ENCODE measurements at places on chromosomes 4 and X. TPM values are rescaled to one million over a fixed set of nuclear protein-coding genes. Genes with fewer than 3 reads are reported as not detected.
A peak's percentile ranks its signal among the peaks of the same experiment; 100 is the strongest.

FATE1 gene
- not detected for total RNA-seq

CT45A1 gene
- not detected for total RNA-seq

TLR1 gene
- total RNA-seq: 51.5 TPM

MAP7D3 gene
- 6.1 TPM for total RNA-seq

- no peak for DNase-seq
- no peak overlapping the region for H3K27ac ChIP-seq
- H3K4me3 ChIP-seq: no peak overlapping the region
- peaks cover 5% of the 10 kb centered on the region for H3K4me1 ChIP-seq
Measured at GRCh38 chrX:129545408-129545807, 5.3 kb downstream of the OCRL start.

GRCh38 chr4:19358015-19358414, 893.7 kb upstream of the SLIT2 start:
- no peak overlapping the region for H3K27ac ChIP-seq
- H3K36me3 ChIP-seq: no peaks in the 10 kb centered on the region
- no peaks in the 10 kb centered on the region for H3K4me1 ChIP-seq
- no peak overlapping the region for H3K4me3 ChIP-seq
- H3K27me3 ChIP-seq: no peaks in the 10 kb centered on the region
- DNase-seq: no peak

DNA sequence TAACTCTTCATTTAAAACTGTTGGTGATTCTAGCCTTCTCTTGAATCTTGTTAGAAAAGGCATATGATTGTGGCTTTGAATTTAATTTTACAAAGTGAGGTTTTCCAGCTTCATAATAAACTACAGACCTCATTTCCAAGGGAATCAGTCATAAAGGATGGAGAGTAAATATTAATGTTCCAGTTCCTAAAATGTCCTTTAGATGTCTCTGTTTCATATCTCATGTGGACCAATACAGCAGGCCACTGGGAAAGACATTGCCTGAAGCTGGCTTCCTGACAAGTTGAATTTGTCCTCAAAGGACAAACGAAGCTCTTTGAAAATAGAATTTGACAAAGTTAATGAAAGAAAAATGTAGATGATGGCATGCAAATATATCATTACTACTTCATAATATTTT, 125.4 kb downstream of the ZNF330 start:
- H3K4me1 ChIP-seq: no peaks in the 10 kb centered on the region
- H3K27ac ChIP-seq: no peak overlapping the region
- DNase-seq: peak; percentile 7
- H3K27me3 ChIP-seq: no peaks in the 10 kb centered on the region
- H3K36me3 ChIP-seq: no peaks in the 10 kb centered on the region

DNA sequence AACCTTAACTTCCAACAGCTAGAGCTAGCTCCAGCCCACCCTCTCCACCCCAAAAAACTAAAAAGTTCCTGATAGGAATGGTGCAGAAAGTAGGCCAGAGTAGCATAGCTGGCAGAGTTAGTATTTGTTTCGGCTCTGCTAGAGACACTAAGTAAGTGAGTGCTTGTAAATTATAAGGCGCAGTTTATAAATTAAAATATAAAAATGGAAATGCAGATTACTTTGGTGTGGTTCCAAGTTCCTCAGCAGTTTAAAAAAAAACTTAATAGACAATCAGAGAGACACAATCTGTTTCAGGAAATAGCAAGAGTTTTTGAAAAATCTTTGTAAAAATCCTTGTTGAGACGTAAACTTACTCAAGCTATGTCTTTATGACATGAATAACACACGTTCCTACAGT, 2.8 kb upstream of the LGI2 start:
- H3K27me3 ChIP-seq: peaks cover 12% of the 10 kb centered on the region
- DNase-seq: no peak

GRCh38 chr4:43251841-43252240, 359.3 kb downstream of the GRXCR1 start:
- H3K4me1 ChIP-seq: no peaks in the 10 kb centered on the region
- DNase-seq: no peak

DNA sequence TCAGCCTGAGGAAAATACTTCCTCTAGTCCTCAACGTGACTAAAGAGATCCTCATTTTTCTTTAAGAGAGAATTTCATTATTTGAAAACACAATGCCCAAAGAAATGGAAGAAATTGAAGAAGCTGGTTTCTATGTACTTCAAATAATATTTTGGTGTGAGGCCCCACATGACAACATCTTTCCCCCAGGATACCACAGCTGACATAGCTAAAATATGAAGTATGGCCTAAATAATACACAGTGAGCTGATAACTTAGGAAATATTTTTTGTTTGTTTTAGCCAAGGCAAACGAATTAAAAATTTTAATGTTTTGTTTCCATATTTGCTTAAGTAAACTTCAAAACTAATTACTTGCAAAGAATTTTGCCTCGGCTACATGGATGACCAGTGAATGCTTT, 149.2 kb downstream of the CBR4 start:
- no peaks in the 10 kb centered on the region for H3K27me3 ChIP-seq
- H3K4me3 ChIP-seq: no peak overlapping the region
- H3K4me1 ChIP-seq: no peaks in the 10 kb centered on the region

- H3K4me1 ChIP-seq: no peaks in the 10 kb centered on the region
- H3K36me3 ChIP-seq: no peaks in the 10 kb centered on the region
- no peak overlapping the region for H3K4me3 ChIP-seq
- H3K27ac ChIP-seq: no peak overlapping the region
- H3K27me3 ChIP-seq: no peaks in the 10 kb centered on the region
Measured at GRCh38 chrX:109760922-109761250, 27.8 kb upstream of the ACSL4 start.

- H3K27me3 ChIP-seq: no peaks in the 10 kb centered on the region
- H3K4me1 ChIP-seq: no peaks in the 10 kb centered on the region
- no peak overlapping the region for H3K27ac ChIP-seq
- H3K4me3 ChIP-seq: no peak overlapping the region
- no peaks in the 10 kb centered on the region for H3K36me3 ChIP-seq
Measured at GRCh38 chr4:138677212-138677611, 338.4 kb upstream of the NOCT start.

- H3K4me3 ChIP-seq: no peak overlapping the region
- H3K4me1 ChIP-seq: peaks cover 4% of the 10 kb centered on the region
- H3K36me3 ChIP-seq: no peaks in the 10 kb centered on the region
- H3K27me3 ChIP-seq: no peaks in the 10 kb centered on the region
Measured at GRCh38 chrX:18543738-18544137, 118.3 kb downstream of the CDKL5 start.

DNA sequence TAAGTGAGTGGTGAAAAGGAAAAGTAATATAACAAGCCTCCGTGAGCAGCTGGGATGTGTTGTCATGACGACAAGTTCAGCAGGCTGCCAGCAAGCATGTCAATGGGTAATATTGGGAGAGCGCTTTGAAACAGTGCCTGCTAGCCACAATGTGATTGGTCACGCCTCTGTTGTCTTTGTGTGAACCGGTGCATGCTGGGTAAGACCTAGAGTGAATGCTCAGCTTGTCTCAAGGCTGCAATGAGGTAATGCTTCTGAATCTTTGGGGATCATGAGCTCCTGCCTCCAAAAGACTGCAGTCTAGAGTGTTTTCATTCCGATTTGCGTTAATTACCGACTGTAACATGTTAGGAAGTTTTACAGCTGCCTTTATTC, 54.9 kb downstream of the STOX2 start:
- no peak for DNase-seq
- H3K27ac ChIP-seq: no peak overlapping the region
- H3K4me1 ChIP-seq: no peaks in the 10 kb centered on the region
- H3K27me3 ChIP-seq: no peaks in the 10 kb centered on the region
- no peaks in the 10 kb centered on the region for H3K36me3 ChIP-seq

DNA sequence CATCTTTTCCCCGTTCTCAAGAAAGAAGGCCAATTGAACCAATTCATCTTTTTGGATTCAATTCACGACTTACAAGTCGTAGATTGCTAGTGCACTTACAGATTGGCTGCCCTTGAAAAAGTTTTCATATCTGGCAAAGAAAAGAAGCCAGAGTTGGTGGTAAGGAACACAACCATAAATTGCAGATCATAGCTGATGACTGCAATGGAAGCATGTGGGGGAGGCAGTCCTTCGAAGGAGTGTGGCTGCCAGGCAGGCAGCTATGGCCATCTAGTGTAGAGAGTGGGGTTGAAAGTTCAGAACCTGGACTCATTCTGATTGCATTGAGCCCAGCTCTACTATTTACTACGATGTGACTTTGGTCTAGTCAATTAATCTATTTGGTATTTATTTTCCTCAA, 4.5 kb downstream of the GPM6A start:
- no peak overlapping the region for H3K27ac ChIP-seq
- no peaks in the 10 kb centered on the region for H3K36me3 ChIP-seq
- no peak for DNase-seq
